B cell (primary cell): ENCODE measurements at places on chromosomes 2 and 18. TPM values are rescaled to one million over a fixed set of nuclear protein-coding genes. Genes with fewer than 3 reads are reported as not detected.

DNA sequence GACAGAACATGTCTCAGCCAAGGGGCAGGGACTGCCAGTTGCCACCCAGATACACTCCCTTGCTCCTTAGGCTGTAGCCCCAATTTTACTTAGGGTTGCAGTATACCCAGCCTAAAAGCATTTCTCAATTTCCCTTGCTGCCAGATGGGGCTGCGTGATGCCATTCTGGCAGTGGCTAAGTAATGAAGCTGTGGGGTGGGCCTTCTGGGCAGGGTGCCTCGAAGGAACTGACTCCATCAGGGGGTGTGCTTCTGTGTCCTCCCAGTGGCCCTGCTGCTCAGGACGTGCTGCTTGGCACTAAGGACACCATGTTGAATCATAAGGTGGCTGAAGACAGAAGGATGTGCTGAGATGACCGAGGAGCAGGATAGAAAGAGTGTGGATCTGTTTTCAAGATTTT is 74.2 kb downstream of the VWA3B start:
- DNase-seq: no peak

DNA sequence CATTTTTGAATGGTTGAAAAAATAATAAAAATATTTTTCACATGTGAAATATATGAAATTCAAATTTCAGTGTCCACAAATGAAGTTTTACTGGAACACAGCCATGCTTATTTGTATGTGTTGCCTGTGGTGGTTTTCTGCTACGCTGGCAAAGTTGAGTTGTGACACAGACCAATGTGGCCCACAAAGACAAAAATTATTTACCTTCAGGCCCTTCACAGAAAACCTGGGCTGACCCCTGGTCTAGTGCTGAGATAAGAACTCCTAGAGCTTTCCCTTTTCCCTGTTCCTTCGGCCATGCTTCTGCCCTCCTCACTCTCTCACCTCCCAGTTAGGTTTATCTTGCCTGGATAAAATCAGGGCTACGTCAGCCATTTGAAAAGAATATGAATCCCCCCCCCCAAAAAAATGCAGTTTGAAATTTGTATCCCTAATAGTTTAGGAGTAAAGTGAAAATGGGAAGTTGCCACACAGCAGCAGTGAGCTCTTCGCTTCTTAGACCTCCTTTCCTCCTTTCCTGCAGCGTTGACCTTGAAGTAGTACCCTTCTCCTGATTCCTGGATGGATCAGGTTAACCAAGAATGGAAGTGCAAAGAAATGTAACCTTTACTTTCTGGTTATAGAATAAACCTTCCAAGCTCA is 91.0 kb downstream of the LIMS1 start:
- DNase-seq: no peak

DNA sequence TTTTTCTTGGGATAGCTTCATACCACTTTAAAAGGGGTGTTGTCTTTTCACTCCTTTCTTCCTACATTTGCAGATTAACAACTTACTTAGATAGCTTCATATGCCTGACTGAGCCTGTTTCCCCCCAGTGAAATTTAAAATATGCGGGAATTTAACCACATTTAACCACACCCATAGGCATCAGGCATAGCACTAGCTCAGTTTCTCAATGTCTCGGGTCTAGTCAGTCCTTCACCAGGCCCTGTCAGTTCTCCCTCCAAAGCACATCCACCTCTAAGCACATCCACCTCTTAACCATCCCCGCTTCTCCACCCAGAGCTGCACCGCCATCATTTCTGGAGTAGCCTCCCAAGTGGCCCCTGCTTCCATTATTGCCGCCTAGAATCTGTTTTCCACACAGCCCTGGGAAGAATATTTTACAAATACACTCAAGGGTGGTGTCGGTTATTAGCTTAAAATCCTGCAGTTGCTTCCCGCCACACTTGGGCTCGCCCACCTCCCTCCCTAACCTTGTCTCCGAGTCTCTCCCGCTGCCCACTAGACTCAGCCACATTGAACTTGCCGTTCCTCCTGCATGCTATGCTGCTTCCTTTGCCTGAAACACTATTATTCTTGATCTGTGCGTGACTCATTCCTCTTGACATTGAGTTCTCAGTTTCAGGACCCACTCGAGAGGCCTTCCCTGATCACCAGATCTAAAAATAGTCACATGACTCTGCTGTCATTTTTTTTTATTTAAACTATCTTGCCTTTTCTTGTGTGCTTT is 68.3 kb downstream of the SPTBN1 start:
- no peak for DNase-seq

DNA sequence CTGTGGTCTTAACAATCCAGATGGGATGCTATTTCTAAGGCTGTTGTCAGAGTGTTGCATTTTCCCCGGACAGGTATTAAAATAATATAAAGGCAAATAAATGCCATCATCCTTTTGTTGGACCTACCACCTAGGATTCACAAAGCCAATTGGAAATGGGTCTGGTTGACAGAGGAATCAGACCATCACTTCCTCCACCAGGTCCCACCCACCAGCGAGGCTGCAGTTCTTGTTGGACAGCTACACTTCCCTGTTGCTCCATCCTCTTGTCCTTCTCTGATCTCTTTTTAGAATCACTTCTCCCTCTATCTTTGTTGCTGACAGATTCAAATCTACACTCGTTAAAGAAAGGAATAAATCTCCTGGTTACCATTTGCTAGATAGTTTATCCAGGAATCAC is 1.1 kb downstream of the TMEM169 start:
- DNase-seq: peak; percentile 32

GRCh38 chr2:100423631-100424030 is 6.2 kb upstream of the CHST10 start:
- no peak for DNase-seq

DNA sequence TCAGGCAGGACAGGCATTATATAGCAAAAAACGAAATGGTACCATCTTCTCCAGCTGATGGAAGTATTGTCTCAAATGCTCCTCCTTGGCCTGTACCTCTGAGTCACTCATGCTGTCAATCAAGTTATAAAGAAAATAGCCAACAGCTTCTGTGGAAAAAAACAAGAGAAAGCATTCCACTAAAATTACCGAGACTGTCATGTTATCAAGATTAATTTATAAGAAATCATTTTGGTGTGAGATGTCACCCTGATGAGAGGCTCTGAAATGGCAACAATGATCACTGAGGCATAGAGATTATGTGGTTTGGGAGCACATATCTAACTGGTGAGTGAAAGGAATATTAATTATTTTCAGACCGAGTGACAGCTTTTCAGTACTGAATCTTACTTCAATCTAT is 47.4 kb downstream of the LRPPRC start:
- no peak for DNase-seq

- DNase-seq: no peak
Measured at GRCh38 chr2:216130346-216130971, 21.3 kb downstream of the XRCC5 start.

The DRC1 gene
- total RNA-seq: not detected in 2 replicates

DNA sequence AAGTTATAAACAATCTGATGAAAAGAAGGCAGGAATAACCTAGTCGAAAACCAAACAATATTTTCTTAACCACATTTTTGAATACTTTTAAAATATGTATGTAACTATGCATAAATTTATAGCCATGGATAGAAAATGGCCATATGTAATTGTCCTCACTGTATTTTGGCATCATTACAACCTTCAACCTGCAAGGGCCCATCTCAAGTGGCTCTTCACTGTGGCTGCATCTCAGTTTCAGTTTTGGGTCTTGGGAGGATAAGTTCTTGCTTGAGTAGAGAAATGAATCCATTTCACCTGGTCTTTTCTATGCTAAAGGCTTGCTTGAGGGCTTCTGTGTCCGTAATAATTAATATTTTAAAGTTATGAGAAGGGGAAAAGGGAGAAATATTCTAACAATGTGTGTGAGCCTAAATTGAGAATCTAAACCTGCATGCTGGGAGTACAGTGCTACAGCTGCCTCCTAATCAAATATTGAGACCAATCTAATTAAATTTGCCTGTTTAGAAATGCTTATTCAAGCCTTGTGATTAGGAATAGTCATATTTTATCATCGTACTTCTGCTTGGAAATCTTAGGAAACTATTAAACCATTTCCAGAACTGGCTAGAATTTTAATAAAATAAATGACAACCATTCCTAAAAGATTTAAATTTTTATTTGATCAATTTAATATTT is 92.5 kb downstream of the EML4 start:
- no peak for DNase-seq

DNA sequence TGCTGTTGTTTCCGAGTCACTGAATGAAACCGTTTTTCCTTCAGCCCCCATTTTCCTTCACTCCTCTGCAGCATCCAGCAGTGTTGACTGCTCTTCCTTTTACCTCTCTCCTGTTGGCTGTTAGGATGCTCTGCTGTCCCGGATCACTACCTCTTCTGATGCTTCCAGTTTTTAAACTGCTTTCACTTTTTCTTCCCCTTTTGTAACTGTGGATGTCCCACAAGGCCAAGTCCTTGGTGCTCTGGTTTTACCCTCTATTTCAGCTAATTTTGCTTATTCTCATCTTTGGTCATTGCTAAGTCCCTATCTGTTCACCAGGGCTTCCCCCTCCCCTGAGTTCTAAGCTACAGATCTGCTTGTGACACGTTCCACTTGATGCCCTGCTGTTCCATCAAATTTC is 39.4 kb upstream of the MAP4K3 start:
- peak; percentile 77 for DNase-seq

The KCNK3 gene
- not detected in 2 replicates for total RNA-seq

DNA sequence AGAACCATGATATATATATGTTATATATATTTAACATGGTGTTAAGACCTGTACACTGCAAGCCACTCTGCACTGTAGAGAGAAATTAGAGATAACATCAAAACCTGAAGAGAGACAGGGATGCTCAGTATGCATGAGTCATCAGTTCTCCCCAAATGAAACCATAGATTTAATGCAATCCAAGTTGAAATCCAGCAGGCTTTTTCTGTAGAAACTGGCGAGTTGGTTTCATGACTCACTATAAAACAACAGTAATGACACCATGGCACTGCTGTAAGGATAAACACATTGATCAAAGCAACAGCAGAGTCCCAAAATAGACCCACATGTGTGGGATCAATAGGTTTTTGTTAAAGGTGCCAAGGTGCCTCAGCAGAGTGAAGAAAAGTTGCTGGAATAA is 65.8 kb downstream of the RTP5 start:
- no peak for DNase-seq

DNA sequence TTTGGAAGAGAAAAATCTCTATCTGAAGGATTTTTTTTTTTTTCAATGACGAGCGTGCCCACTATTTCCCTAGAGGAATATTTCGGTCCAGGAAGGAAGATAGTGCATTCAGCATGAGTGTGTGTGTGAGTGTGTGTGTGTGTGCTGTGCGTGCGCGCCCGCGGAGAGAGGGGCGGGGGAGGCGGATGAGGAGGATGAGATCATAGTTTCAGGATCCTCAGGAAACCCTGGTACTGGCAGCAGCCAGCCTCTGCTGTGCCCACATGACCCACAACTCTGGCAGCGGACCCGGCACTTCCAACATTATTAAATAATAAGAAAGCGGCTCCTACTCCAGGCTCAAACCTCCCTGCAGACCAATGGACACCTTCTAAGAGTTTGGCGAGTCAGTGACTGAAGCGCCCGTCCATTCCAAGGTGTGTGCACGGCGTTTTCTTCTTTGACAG is 217.0 kb upstream of the DTNA start:
- DNase-seq: no peak

The TPGS2 gene
- 50.9 and 53.7 TPM in 2 replicates for total RNA-seq

DNA sequence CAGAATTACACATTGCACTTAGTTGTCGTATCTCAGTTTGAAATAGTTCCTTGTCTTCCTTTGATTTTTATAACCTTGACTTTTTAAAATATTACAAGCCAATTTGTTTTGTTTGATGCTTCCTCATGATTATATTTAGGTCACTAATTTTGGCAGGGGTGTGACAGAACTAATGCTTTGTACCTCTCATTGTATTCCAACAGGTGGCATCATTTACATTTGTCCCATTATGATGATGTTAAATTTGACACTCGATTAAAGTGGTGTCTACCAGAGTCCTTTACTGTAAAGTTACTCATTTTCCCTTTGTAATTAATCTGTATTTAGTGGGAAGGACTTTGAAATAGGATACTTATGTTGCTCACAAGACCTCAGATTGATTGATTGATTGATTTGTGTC is 21.5 kb upstream of the MFSD2B start:
- DNase-seq: peak; percentile 38

- DNase-seq: no peak
Measured at GRCh38 chr2:101415220-101415619, 27.9 kb upstream of the CREG2 start.

- no peak for DNase-seq
Measured at GRCh38 chr18:51582551-51582950, 385.1 kb upstream of the MEX3C start.

GRCh38 chr2:161943011-161943410 is 131.0 kb downstream of the DPP4 start:
- no peak for DNase-seq

DNA sequence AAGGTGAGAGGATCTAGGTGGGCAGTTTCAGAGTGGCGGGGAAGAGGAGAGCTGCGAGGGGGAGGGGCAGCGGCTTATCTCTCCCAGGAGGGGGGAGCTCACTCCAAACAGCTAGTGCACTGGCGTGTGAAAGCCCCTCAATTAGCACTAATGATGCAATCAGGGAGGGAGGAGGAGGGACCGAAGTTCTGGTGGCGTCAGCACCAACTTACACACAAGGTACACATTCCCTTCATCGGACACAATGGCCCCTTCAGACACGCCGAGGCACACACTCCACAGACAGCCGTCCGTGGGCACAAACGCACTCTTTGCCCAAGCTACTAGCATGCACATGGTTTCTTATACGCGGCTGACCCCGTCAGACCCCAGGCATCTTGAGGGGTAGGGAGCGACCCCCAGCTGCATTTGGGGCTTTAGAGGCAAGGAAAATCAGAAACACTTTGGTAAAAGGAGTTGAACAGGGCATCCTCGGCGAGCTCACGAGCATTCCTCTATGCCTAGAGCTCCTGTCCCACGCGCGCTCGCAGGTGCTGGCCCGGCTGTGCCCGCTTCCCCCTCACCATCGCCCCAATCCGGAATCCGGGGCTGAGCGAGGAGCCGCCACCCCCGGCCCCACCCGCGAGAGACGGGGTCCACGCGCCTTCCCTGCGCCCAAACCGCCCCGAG is 868 bp upstream of the PKDCC start:
- DNase-seq: no peak

DNA sequence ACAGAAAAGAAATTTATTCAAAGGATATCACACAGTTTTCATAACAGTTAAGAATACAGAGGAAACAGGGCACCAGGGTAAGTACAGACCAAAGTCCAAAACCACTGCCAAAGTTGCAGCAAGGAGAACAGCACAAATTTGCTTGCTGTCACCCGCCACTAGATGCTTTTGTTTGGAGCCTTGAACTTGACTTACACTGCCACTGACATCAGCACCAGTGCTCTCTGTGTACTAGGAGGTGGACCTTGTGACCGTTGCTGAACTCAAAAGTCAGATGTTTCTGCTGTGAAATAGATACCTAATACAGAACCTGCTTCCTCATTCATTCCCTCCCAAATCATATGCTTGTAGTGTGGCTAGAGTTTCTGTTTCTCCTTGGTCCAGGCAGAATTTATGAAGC is 578.3 kb upstream of the TMEFF2 start:
- no peak for DNase-seq
